Cerebellar cortex (tissue), 1 donor: ENCODE measurements at places on chromosomes 2 and 18.

DNA sequence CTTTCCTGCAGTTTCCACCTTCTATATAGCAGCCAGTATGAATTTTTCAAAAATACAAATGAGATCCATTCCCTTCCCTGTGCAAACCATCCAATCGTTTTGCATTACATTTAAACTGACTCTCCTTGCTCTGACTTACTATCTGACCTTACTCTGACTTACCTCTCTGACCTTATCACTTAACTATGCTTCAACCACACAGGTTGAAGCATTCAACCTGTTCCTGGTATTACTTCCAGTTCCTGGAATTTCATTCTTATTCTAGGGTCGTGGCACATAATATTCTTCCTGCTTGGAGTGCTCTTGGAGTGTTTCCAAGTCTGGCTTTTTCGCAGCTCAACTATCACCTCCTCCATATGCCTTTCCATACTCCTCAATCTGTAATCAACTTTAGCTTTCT, 850.6 kb upstream of the CHAC2 start:
- DNase-seq: no peak

GRCh38 chr2:62152000-62152399, 43.9 kb upstream of the B3GNT2 start:
- DNase-seq: no peak

GRCh38 chr18:48832938-48833700, 117.6 kb downstream of the SMAD7 start:
- no peak for DNase-seq

DNA sequence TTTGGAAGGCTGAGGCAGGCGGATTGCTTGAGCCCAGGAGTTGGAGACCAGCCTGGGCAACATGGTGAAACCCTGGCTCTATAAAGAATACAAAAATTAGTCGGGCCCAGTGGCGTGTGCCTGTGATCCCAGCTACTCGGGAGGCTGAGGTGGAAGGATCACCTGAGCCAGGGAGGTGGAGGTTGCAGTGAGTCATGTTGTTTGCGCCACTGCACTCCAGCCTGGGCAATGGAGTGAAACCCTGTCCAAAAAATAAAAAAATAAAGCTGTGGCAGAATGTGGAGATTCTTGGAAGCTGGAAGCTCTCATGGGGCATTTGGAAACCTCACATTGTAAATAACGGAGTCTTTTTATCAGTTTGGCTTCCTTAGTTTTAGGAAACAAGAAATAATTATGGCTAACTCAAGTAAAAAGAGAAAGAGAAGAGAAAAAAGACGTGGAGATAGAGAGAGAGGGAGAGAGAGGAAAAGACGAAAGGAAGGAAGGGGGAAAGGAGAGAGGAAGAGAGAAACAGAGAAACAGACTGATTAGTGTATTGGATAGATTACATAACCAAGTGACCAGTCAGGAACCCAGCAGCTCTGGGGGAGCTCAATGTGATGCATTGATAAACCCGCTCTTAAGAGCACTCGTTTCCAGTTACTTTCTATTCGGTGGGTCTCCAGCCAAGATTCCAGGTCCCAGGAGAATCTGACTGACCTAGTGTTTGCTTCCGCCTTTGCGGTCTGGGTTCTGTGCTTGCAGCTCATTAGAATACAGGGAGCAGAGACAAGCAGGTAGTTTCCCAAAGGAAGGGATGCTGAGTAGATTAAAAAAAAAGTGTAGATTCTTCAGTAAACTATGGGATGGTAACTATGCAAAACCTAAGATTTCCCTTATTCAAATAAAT, 1.1 kb upstream of the SPAST start:
- peak; percentile 73 for DNase-seq

DNA sequence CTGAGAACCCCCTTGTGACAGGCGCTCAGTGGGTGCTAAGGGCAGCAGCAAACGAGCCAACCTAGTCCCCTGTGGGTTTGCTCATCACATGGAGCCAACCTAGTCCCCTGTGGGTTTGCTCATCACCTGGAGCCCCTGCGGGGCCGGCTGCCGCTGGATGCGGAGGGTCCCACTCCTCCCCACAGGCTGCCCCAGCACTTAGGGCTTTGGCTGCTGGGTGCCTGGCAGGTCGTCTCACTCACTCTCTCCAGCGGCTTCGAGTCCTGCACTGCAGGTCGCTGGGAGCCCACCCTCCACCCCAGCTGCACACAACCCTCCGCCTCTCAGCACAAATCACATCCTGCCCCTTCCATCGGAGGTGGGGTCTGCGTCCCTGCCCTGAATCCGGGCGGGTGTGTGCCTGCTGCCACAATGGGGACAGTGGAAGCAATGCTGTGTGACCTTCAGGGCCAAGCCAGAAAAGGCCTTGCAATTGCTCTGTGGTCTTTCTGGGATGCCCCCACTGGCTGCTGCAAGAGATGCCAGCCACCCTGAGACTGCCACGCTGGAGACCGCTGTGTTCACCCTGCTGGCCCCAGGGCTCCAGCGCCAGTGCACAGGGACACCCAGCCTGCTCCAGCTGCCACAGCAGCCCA, 248.1 kb upstream of the SALL3 start:
- no peak for DNase-seq

GRCh38 chr2:216074794-216075193, 6.8 kb downstream of the PECR start:
- DNase-seq: no peak
